NCI-H1436 treated with DMSO at 0.1 percent for 48 hours (cell line): ENCODE measurements at places on chromosomes 2 and 18.

DNA sequence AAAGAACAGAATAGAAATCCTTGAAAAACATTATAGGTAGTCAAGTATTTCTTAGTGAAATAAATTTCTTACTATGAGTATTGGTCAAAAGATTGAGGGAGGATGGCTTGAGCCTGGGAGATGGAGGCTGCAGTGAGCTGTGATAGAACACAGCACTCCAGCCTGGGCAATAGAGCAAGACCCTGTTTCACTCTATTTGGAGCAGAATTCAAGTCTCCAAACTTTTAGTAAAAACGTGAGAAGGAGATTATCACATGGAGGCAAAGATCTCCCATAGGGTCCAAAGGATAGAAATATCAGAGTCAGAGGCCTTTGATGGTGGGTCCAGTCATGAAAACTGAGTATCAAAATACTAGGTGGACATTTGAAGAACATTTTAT, 2.4 kb upstream of the MYL12A start:
- DNase-seq: no peak

GRCh38 chr2:98569197-98569793, 39.0 kb downstream of the COA5 start:
- no peak for DNase-seq

DNA sequence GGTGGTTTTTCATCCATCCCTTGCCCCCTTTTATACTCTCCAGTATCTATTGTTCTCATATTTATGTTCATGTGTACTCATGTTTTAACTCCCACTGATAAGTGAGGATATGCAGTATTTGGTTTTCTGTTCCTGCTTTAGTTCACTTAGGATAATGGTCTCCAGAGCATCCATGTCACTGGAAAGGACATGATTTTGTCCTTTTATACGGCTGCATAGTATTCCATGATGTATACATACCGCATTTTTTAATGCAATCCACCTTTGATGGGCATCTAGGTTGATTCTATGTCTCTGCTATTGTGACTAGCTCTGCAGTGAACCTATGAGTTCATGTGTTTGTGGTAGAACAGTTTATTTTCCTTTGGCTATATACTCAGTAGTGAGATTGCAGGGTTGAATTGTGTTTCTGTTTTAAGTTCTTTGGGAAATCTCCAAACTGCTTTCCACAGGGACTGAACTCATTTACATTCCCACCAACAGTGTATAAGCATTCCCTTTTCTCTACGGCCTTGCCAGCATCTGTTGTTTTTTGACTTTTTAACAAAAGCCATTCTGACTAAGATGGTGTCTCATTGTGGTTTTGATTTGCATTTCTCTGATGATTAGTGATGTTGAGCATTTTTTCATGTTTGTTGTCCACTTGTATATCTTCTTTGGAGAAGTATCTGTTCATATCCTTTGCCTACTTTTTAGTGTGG, 420.2 kb downstream of the THSD7B start:
- DNase-seq: no peak

DNA sequence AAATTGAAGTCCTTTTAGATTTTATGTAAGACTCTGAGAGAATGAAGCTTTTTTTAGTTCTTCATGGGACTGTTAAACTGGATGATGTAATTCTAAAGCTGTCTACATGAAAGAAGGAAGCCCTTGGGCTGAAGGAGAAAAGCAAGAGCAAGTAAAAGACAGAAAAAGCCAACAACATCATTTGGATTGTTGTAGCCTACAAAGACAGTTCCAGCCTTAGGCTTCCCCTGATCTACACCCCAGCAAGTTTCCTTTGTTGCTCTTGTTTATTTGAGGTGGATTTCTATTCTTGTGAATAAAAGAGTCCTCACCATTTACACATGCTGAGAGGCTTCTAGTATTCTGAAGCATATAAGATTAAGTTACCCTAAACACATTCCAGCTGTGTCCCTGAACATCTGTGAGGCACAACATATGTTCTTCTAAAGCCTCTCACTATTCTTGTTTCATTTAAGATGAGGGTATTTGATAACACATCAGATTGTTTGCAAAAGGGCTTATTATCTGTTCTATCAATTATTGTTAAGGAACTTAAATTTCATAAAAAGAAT, 377.8 kb downstream of the LNPK start:
- DNase-seq: no peak

DNA sequence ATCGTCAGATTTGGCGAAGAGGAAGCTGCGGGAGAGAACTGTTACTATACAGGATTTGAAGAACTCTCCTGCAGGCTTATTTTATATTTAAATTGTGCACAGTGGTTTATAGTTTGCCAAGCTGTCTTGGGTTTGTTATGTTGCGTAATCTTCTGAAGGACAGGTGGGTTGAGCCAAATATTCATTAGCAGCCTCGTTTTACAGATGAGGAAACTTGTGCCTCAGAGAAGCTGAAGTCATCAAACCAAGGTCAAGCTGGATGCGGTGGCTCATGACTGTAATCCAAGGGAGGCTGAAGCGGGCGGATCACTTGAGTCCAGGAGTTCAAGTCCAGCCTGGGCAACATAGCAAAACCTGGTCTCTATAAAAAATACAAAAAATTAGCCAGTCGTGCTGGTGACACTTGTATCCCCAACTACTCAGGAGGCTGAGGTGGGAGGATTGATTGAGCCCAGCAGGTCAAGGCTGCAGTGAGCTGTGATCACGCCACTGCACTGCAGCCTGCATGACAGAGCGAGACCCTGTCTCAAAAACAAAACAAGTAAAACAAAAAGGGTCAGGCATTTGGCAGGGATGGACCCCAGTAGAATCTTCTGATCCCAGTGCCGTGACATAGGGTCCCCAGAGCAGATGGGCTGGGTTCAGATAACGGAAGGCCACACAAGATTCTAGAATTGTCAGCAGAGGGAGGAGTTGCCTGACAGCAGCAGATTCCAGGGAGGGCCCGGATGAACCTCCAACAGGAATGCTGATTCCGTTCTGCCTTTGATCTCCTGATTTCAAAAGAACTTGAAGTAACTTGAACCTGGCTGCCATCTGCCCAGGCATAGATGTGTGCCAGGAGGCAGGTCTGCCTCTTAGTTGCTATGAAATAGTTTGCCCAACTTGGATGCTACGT, 50.6 kb downstream of the SH3BP4 start:
- no peak for DNase-seq

DNA sequence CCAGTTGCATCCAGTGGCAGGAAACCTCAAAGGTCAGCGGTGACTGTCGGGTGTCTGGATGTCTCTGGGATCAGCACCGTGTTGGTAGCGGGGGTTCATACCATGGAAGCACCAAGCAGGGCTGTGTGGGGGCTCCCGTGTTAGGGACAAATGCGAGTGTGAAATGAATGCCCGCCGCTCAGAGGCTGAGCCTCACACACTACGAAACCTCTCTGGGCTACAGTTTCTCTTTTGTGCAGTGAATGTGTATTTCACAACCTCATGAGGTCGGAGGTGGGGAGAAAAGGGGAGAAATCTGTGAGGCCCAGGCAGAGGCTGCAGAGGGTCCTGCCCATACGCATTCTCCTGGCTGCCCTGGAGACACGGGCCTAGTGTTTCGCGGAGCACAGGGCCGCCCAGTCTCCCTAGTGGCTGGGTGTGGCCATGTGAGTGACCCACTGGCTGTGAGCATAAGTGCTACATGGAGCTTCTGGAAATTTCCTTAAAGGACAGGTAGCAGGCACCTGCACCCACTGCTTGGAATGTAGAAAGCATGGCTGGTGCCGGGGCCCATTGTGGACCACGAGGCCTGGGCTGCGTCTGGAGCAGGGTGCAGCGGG, 138.0 kb upstream of the GLI2 start:
- no peak for DNase-seq

DNA sequence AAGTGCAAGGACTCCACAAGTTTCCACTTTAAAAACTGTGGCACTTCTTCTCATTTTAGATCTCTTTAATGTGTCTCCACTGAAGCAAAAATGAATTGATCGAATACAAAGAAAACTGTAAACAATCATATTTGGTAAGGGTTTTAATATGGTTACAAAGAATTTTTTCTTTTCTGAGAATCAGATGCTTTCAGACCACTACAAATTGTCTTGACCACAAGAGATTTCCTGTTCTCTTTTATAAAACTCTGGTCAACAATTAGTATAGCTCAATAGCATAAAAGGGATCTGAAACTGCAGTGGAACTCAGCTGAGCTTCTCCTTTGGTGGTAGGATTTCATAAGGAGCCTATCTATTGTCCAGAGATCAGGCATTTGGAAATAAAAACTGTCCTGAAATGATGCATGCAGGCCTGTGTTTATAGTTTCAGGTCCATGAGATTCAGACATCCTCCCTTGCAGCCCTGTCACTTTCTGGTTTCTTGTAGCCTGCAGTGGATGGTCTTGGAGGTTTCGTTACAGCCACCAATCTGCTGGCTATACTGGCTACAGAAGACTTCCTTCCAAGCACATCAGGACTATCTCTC, 120.0 kb downstream of the DOCK10 start:
- no peak for DNase-seq

- DNase-seq: no peak
Measured at GRCh38 chr2:190930411-190930810, 49.8 kb downstream of the GLS start.

DNA sequence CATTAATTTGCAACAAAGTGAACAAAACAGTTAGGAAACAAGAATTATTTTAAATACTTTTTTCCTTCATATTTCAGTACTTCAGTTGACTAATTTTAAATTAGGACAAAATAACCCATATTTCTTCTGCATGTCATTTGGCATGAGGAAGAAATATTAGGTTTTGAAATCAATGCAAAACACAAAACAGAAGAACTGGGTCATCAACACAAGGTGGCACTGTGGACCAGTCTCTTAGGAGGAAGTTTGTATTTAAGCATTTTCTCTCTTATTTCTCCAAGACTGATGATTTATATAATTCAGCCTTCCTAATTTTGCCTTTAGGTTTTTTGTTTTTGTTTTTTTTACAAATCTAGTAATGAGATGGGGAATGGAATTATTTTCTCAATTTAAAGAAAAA, 352.8 kb upstream of the KCNH7 start:
- DNase-seq: peak; percentile 37

DNA sequence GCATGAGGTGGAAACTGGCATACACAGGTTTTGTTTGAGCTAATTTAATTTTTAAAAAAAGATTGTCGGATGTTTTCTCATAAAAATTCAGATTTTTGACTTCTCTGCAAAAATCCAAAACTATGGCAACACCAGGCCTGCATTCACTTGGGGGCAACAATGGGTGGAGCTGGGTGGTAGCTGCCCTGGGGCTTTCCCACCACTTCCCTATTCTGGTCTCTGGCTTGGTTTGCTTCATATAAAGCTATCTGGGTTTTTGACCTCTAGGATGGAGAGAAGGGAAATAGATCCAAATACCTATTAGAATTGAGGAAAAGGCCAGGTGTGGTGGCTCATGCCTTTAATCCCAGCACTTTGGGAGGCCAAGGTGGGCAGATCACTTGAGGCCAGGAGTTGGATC, 5.5 kb upstream of the CYP27A1 start:
- DNase-seq: no peak

GRCh38 chr2:96353032-96353561, 17.5 kb downstream of the NCAPH start:
- no peak for DNase-seq
